ENCODE measurements at places on chromosomes 4 and X.

- DNase-seq, result no peak
Observed at GRCh38 chrX:68758671-68759070, 70.2 kb upstream of the EFNB1 start.

DNA sequence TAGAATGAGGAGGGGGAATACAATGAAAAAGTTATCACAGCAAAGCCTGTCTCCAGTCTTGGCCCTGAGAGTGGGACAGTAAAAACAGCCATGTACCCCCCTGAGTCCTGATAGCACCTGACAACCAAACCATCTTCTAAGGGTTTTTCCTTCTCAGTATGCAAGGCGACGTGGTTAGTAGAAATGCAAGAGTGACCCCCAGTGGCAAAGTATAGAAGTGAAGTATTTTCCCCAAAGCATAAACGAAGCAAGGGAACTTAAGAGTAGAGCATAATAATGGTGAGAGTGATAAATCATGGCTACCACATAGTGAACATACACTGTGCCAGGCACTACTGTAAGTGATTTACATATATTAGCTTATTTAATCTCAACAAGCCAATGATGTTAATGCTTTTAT lies 52.8 kb downstream of the FAM47C start:
- DNase-seq, result peak; percentile 57

- DNase-seq, result no peak
Observed at GRCh38 chr4:124973716-124974115, 261.2 kb upstream of the ANKRD50 start.

- no peak for DNase-seq
Observed at GRCh38 chr4:36601864-36602495, 320.6 kb downstream of the DTHD1 start.

- DNase-seq, result no peak
Observed at GRCh38 chrX:9983846-9984245, 16.7 kb downstream of the CLDN34 start.

DNA sequence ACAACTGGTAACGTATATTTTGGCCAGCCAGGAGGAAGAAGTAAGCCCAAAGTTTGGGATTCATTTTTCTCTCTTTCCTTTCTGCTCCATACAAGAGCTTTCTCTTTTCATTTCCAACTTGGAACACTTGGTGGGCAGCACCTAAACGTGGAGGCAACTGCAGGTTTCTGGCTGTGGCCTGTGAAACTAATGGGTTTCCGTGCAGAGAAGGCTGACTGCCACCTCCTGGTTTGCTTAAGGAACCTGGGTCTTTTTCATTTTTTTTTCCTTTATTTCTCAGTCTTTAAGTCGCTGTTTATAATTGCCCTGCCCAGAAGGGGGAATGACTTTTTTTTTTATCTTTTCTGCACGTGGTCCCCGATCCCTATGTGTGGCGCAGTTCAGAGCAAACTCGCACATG lies 15.4 kb downstream of the ZNF718 start:
- no peak for DNase-seq

GRCh38 chr4:100841911-100842310 lies 324.1 kb upstream of the EMCN start:
- peak; percentile 45 for DNase-seq

DNA sequence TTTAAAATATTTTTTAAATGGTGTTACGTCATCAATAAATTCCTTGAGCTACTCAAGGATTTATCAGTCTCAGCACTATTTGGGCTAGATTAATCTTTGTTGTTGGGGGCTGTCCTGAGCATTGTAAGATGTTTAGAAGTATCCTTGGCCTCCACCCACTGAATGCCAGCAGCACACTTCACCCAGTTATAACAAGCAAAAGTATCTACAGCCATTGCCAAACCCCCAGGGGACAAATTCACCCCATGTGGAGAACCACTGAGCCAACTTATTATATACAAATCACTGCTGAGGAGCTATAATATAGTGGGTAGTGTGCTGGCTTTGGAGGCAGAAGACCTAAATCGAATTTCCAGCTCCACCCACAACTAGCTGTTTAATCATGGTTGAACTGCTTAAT lies 58.3 kb downstream of the ATP10D start:
- DNase-seq, result no peak

GRCh38 chr4:138953961-138954371 lies 61.6 kb upstream of the NOCT start:
- DNase-seq, result peak; percentile 88

- DNase-seq, result peak; percentile 20
Observed at GRCh38 chrX:27336466-27337091, 126.6 kb downstream of the PPP4R3C start.

DNA sequence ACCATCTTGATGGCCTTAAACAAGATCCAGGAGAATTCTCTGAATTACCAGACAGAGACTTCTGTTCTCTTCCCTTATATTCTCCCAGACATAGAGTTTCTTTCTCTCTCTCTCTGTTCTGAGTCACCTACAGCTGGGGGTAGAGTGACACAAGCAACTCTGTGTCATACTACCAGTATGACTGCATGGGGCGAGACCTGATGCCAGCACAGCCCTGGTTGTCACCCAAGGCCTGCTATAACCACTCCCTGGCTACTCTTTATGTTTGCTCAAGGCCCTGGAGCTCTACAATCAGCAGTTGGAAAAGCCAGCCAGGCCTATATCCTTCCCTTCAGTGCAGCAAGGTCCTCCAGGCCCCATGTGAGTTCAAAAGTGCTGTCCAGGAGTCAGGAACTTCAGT lies 114.2 kb upstream of the TENT5D start:
- no peak for DNase-seq

DNA sequence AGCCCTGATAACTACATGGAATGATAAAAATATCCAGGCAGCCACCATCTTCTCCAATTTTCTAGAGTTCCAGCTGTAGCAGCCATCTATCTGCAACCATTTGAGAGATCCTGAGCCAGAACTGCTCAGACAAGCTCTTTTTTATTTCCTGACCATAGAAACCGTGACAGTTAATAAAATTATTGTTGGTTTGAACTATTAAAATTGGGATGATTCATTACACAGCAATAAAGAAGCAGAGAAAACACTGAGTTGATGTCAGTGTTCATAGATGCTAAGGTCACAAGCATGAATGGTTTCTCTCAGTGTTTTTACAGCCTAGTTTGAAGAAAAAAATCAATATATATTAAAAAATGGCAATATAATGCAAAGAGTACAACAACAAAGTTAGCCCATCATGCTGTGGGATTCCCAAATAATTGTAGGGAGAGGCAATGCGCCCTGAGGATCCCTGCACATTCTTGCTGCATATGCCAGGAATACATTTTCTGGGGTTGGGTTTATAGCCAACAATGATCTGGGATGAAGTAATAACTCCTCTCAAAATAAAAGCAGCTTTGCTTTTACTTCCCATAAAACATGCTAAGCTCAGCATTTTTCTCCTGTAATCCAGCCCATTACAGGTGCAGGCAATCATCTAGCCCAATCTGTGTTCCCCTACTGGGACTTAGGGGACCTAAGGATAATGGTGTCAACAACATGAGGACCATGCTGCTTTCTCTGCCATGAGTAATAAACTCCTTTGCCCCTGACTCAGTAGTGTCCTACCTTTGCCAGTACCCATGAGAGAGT lies 84.0 kb downstream of the PABPC4L start:
- no peak for DNase-seq

DNA sequence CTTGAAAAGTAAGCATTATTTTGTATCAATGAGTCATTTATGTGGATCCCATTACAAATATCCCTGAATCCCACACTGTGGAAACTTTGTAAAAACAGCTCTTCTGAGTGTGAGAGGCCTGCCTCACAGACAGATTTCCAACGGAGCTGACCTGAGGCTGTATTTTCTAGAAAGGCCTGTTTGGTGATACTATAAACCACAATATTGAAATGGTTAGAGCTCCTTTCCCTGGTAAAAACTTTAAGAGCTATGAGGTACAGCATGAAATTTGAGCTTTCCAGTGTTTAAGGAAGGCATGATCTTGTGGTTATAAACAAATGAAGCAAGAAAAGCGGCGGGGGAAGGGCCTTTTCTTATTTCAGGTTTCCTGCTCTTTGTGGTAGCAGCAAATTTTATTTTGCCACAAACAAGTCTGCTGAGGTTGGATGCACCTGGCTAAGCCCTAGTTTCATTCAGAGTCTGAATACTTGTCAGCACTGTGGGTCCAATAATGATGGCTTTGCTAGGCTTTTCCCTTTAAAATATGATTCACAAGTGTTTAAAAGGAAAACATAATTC lies 86.8 kb upstream of the ETNPPL start:
- DNase-seq, result peak; percentile 39

DNA sequence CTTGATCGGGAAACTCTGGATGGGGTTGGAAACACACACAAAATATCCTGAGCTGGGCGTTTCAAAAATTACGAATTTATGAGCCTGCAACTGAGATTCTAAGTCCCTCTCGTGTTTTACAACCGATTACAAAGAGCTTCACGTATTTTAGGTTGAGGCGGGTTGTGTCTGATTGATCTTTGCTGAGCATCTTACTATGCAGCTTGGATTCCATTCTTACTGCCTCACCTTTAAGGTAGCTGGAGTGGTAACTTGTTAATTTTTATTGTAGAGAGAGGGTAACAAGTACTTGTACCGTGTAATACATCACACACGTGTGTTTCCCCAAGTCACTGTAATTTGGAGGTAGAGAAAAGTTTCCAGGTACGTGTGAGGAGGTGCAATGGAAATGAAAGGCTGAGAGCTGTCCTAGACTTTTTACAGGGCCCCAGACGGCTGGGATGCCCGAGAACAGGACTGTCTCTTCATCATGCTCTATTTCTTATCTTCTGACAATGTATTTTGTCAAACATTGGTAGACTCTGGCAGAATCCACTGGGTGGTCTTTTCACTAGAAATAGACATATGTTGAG lies 97.8 kb upstream of the TENM3 start:
- no peak for DNase-seq

DNA sequence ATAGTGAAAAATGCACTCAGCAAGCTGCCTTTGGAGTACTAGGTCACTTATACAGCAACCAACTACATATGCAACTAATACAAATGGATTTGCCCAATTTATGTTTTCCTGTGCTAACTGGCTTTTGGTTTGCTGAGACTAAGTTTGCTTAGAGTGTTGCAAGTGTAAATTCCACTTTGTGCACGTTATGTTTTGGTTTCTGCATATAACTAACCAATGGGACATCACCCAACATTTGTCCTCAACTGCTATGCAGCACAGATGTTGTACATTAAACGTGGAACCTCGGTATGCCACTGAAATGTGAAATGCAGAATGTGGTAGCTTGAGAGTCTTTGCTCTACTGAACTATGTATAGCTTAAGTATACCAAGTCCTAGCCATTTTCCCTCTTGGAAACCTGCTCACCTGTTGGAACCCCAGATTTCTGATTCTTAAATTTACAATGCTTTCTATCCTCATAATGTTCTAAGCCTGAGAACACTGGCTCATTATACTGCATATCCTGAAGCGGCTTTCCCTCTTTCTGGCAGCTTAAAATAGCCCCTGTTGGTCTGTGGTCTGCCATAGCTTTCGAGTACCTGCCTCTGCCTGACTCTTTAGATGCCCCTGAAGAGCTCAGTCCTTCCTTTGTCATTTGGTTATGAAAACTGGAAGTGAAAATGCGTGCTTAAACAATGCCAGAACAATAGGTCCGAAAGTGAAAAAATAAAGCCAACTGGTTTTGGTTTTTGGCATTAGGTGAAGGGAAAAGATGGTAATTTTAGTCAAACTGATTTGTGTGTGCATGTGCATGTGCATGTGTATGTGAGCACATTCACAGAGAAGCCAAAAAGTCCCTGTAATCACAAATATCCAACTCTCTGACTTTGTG lies 158.0 kb downstream of the SH2D1A start:
- DNase-seq, result no peak

- no peak for DNase-seq
Observed at GRCh38 chr4:7880683-7881082, 59.0 kb downstream of the AFAP1 start.

DNA sequence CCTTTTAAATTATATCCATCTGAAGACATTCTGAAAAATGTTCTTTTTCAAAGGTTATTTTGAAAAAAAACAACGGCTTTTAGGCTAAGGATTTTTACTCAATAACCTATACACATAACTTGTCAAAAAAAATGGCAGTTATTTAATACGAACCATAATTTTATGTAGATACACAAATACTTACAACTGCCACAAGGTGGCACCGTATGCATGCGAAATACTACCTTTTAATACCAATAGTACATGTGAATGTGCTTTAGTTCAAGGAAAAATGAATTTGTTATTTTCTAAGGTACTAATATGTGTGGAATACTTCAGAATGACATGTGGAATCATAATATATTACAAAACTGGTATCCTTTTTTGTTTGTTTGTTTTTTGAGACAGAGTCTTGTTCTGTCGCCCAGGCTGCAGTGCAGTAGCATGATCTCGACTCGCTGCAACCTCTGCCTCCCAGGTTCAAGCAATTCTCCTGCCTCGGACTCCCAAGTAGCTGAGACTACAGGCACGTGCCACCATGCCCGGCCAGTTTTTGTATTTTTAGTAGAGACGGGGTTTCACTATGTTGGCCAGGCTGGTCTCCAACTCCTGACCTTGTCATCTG lies 4.6 kb upstream of the MAD2L1 start:
- peak; percentile 89 for DNase-seq

DNA sequence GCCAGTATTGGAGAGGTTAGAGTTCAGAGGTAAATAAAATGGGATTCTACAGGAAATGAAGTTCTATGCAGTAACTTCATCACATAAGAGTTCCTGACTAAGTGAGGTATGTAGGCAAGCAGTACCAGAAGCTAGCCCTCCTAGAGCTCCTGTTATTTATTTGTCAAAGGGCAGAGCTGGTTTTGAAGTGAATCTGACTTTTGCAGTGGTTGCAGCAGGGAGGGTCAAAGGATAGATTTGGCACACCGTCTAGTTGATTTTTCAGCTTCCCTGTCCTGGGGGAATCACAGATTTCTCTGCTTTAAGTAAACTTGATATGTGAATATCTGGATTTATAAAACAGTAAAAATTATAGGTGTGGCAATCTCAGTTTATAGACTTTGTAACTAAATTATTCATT lies 130.7 kb downstream of the IL1RAPL2 start:
- no peak for DNase-seq

- peak; percentile 31 for DNase-seq
Observed at GRCh38 chr4:173167758-173168395, 734 bp upstream of the GALNT7 start.

GRCh38 chr4:7773401-7774180 lies 166.1 kb downstream of the AFAP1 start:
- no peak for DNase-seq

- peak; percentile 41 for DNase-seq
Observed at GRCh38 chr4:16573206-16573605, 325.2 kb downstream of the LDB2 start.

GRCh38 chr4:163662768-163663167 lies 168.3 kb downstream of the TMA16 start:
- DNase-seq, result no peak

DNA sequence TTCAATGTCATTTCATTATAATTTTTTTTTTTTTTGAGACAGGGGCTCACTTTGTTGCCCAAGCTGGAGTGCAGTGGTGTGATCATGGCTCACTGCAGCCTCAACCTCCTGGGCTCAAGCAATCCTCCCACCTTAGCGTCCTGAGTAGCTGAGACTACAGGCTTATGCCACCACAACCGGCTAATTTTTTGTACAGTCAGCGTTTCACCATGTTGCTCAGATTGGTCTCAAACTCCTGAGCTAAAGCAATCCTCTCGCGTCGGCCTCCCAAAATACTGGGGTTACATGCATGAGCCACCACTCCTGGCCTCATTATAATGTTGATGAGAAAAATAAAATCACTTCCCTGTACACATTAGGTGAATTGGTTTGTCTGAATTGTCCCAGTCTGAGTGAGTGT lies 16.9 kb downstream of the TAF7L start:
- DNase-seq, result no peak

GRCh38 chr4:133584714-133585113 lies 435.6 kb downstream of the PCDH10 start:
- DNase-seq, result no peak
